CD4-positive, alpha-beta T cell (primary cell): ENCODE measurements at places on chromosomes 1 and 21. TPM values are rescaled to one million over a fixed set of nuclear protein-coding genes. Genes with fewer than 3 reads are reported as not detected.

DNA sequence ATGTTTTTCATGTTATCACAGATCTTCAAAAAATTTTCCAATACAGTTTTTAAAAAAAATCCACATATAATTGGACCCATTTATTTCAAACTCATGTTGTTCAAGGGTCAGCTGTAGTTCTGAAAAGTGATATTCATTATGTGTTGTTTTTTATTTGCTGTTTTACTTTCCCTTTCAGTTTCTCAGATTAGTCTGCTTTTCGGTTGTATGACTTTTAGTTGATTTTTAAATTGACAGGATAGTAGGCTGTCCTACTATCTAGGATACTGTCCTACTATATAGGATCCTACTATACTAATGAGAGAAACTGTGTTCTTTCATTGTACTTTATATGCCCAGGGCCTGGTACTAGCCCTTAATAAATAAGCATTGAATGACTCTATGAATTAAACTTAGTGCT lies 33.6 kb upstream of the GPR52 start:
- DNase-seq, result no peak

- no peak for DNase-seq
These were observed 47.2 kb upstream of the PAX7 start for GRCh38 chr1:18583326-18583941.

DNA sequence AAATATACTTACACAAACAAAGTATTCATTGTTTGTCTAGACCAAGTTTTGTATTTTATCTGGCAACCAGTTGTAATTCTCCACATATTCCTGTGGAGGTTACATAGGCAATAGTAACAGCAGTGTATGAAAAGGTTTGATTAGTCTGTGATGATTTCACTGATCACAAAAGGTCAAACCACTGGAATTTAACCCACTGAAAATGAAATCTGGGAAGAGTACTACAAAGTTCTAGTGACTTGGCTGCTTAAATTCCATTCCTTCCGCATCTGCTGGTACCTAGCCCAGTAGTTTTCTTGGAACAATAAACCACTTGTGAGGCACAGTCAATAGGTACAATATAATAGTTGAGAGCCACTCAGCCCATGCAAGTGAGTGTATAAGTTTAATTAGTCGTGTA lies 205.4 kb downstream of the NFIA start:
- no peak for DNase-seq

GRCh38 chr1:51504806-51505525 lies 14.1 kb downstream of the EPS15 start:
- no peak for DNase-seq

- DNase-seq, result no peak
These were observed 270.7 kb downstream of the KAZN start for GRCh38 chr1:14869187-14869586.

- DNase-seq, result no peak
These were observed 177.3 kb upstream of the GORAB start for GRCh38 chr1:170354690-170355089.

DNA sequence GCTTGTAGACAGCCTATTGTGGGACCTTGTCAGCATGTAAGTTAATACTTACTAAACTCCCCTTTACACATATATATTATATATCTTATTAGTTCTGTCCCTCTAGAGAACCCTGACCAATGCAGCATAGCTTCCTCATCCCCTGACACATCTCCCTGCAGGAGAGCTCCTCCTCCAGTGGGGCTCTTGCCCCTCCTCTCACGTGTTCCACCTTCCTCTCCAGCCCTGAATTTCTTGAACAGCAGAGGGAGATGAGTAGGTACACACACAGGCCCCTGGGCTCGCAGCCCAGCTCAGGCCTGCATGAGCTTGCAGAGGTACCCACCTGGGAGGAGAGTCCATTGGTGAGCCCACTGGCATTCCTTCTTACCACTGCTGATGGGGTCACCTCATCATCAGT lies 27.3 kb upstream of the GOLT1A start:
- no peak for DNase-seq

Gene ATAD3A
- 19.5 TPM for total RNA-seq

DNA sequence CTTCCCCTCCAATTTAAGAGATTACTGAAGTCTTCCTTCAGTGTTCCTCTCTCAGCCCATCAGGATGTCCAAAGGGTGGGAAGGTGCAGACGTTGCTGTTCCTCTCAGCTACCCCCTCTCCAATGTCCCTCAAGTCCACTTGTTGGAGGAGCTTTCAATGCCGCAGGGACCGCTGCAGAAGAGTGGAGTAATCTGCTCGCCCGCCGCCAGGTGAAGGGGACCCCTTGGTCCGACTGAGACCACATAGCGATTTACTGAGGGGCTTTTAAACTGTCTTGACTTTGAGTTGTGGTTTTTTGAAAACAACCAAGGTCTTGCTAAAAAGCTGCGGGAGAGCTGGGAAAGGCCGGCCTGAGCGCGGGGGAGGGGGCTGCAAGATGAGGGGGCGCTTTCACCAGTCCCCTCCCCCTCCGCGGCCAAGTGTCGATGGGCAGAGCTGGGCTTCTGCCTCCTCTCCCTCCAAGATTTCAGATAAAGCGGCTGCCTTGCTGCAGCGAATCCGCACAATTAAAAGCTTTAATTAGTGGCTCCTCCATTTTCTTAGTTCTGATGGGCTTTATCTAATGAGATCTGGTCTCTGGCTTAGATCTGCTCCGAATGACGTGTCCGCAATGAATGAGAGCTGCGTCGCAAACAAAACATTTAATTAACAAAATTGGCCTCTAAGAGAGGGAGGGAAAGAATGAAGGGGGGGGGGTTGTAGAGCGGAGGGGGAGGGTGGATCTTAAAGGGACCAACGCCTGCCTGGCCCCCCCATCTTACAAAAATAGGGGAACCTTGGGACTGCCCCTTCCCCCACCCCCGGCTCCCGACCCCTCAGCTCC lies 5.9 kb downstream of the LMO4 start:
- no peak for DNase-seq

Gene IL22RA1
- total RNA-seq, result not detected

GRCh38 chr1:2252423-2252822 lies 24.3 kb downstream of the SKI start:
- DNase-seq, result no peak

DNA sequence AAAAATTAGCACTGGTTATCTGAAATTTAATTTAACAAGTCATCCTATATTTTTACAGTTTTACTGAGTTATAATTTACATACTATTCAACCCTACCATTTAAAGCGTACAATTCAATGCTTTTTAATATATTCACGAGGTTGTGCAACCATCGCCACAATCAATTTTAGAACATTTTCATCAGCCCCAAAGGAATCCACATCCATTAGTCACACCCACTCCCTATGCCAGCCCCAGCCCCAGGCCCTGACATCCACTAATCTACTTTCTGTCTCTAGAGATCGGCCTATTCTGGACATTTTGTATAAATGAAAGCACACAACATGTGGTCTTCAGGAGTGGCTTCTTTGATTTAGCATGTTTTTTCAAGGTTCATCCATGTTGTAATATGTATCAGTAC lies 134.7 kb downstream of the PSMG1 start:
- no peak for DNase-seq

DNA sequence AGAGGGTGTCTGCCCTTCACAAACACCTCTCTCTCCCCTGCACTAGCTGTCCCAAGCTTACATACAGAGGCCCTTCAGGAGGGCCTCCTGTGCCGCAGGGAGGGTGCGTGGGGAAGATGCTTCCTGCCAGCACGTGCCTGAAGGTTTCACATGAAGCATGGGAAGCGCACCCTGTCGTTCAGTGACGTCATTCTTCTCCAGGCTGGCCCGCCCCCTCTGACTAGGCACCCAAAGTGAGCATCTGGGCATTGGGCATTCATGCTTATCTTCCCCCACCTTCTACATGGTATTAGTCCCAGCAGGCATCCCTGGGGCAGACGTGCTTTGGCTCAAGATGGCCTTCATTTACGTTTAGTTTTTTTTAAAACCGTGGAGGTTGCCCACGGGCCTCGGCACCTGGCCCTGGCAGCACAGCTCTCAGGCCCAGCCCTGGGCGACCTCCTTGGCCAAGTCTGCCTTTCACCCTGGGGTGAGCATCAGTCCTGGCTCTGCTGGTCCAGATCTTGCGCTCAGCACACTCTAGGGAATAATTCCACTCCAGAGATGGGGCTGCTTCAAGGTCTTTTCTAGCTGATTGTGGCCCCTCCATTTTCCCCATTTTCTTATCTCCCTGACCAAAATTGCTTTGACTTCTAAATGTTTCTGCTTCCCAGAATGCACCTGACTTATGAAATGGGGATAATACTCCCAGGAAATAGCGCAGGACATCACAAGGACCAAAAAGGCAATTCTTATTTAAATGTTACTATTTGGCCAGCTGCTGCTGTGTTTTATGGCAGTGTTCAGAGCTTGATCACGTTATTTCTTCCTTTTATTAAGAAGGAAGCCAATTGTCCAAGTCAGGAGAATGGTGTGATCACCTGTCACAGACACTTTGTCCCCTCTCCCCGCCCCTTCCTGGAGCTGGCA lies 6.1 kb downstream of the NPPA start:
- DNase-seq, result no peak

DNA sequence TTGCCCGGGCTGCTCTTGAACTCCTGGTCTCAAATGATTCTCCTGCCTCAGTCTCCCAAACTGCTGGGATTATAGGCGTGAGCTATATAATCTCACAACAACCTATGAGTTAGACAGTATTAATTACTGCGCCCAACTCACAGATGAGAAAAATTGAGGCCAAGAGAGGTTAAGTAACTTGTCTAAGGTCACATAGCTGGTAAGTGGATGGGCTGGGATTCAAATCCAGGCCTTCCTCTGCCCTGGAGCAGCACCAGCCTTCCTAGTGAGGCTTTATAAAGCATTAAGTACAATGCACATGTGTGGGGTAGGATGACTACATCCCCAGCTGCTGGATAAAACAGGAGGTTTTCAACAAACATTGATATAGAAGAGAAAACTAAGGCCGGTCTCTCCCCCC lies 15.1 kb downstream of the E2F2 start:
- no peak for DNase-seq

GRCh38 chr1:193144361-193144938 lies 22.6 kb downstream of the CDC73 start:
- no peak for DNase-seq

GRCh38 chr1:152977614-152978013 lies 6.3 kb upstream of the SPRR1A start:
- DNase-seq, result no peak

Gene CLDN17
- not detected for total RNA-seq

DNA sequence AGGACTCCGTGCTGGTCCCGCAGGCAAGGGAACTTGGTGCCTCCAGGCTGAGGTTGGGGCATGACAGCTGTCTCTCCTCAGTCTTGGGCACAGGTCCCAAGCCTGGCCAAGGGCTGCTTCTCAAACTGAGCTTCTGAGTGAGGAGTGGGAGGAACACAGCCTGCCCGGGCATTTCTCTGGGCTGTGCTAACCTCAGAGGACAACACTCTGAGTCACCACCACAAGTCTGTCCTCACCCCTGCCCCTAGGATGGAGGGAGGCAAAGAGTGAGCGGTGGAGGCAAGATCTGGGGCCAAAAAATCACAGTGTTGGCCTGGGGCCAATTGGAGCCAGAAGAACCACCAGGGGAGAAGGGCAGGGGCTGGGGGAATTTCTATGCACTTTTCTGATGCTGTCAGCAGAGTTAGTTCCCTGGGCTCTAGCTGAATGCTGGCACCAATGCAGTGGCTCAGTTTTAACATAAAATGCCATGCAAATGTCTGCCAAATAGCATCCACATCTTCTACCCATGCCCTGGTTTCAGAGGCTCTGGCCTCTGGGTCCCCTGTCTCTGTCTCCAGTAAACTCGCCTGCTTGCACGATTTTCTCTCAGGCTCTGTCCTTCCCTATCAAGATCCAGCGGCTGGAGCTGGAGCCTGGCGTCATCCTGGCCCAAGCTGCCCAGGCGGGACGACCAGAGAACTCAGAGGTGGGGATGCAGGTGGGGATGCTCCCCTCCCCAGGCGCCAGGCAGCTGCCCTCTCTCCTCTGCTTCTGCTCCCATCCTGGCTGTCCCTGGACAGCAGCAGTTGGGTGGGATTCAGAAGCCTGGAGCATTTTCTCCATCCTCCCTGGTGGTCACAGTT lies 11.0 kb upstream of the CDK18 start:
- DNase-seq, result no peak

- DNase-seq, result no peak
These were observed 40.4 kb upstream of the GRHL3 start for GRCh38 chr1:24278726-24279125.

Gene CSMD2
- not detected for total RNA-seq

Gene FCGR1A
- 0.17 TPM for total RNA-seq

DNA sequence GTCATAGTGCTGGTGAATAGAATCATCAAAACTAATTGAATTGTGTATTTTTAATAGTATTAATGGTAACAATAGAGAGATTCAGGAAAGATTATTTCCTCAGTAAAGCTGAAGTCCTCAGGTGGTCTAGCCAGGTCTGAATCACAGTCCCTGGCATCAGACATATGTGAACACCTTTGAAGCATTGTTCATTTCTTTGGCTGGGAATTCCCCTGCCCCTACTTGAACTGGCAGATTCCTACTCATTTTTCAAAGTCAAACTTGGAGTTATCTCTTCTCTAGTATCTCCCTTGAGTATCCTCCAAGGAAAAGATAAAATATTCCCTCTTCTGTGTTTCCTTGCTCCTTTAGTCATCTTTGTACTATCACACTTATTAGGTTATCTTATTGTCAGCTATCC lies 759.8 kb downstream of the ADGRL2 start:
- DNase-seq, result no peak

Gene ANKRD65
- total RNA-seq, result not detected

- DNase-seq, result no peak
These were observed 1.2 kb upstream of the CHD5 start for GRCh38 chr1:6181347-6181770.

Gene CD164L2
- total RNA-seq, result not detected
